ENCODE measurements at places on chromosomes 4 and X.

- peak; percentile 52 for DNase-seq
Measured at GRCh38 chrX:44099366-44099765, 126.2 kb upstream of the NDP start.

DNA sequence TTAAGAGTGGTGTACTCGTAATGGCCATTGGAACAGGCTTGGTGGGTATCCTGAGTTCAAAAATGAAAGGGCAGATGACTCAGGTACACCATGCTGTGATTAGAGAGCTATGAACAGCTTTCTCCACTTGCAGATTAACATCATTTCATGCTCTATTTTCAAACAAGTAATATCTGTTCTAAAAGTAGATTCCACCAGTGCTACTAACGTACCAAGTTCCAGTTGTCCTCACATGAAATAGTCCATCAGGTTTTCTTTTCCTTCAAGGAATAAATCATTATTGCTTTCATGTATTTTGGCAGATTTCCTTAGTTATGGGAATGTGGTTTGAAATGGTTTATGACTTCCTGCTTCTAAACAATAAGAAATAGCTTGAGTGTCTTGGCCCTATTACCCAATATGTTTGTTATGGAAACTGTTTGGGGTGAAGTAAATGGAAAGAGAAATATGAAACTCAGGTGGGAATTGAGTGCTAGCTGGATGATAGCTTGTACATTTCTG lies 49.9 kb downstream of the PCDH7 start:
- no peak for DNase-seq

- no peak for DNase-seq
Measured at GRCh38 chrX:15530318-15530717, 29.7 kb downstream of the BMX start.

- no peak for DNase-seq
Measured at GRCh38 chr4:72489267-72489666, 79.8 kb downstream of the ADAMTS3 start.

DNA sequence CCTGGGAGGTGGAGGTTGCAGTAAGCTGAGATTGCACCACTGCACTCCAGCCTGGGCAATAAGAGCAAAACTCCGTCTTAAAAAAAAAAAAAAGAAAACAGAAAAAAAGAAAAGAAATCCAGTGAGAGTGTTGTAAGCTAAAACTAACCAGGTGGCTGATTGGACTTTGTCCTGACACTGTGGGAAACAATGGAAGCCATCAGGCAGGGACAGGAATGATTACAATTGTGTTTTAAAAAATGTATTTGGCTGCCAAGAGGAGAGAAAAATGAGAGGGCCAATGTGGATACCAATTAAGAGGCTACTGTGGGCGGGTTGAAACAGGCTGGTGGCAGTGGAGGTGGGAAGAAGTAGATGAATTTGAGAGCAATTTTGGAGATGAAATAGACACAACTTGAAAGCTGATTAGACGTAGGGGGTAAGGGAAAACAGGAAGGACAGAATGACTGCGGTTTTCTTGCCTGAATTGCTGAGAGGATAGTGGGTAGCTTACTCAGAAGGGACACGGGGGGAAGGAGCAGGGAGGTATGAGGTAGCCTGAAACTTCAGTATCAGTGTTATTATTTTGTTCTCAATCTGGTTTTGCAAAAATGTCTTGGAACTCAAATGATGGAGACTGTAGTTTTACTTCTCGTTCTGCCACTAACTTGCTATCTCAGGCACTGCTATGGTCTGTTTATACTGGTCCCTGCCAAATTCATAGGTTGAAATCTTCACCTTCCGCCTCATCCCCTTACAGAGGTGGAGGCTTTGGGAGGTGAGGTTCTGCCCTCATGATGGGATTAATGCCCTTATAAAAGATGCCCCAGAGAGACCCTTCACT lies 45.6 kb upstream of the CHRNA9 start:
- peak; percentile 33 for DNase-seq

DNA sequence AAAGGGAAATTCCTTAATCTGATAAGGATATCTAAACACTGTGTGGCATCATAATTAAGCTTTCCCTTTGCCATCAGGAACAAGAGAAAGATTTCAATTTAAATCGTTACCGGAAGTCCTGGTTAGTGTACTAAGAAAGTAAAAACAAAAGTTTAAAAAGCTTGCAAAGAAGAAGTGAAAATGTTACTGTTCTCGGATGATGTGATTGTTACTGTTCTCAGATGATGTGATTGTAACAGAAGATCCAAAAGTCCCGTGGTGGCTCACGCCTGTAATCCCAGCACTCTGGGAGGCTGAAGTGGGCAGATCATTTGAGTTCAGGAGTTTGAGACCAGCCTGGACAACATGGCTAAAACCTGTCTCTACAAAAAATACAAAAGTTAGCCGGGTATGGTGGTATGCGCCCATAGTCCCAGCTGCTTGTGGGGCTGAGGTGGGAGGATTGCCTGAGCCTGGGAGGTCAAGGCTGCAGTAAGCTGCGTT lies 62.5 kb downstream of the RGS12 start:
- peak; percentile 90 for DNase-seq

DNA sequence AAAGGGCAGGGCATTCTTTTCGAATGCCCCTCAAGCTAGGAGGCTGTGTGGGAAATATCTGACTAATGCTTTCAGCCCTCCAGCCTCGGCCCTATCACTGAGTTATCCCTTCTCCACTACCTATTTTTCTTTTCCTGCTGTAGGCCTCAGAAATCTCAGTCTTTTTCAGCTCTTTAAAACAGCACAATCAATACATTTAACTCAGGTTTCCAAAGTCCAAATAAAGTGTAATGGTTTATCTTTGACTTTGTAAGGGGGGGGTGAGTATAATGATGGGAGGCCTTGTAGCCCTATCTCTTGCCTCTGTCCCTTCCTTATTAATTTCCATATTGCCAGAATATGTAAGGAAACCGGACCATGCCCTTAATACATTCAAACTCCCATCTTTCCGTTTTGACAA lies 1.6 kb upstream of the WNK3 start:
- DNase-seq, result no peak

DNA sequence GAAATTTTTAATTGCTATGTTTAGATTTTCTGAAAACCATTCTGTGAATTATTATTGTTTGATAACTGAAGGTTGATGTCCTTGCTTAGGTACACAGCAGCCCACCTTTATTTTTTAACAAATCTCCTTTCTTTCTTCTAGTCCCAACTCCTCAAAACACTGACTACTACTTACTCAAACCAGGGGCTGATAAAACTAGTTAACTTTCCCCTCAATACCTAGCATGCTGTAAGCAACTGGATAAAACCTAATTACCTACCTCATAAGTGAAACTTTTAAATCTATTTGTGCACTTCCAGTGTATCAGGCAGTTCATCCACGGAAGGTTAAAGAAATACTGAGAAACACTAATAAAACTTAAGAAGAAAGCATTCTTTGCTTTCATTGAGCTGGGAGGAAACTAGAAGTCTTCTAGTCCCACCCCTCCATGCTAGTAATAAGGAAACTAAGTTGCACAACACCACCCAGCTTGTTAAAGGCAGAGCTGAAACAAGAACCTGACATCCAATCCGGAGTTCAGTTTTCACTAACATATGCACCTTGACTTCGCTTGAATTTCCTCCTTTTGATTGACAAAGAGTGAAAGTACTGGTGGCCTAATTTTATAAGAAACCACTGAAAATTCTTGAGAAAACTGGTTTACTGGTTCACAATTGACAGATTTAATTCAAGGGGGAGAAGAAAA lies 180.2 kb upstream of the TET2 start:
- peak; percentile 93 for DNase-seq

- no peak for DNase-seq
Measured at GRCh38 chr4:20127626-20128025, 124.1 kb upstream of the SLIT2 start.

DNA sequence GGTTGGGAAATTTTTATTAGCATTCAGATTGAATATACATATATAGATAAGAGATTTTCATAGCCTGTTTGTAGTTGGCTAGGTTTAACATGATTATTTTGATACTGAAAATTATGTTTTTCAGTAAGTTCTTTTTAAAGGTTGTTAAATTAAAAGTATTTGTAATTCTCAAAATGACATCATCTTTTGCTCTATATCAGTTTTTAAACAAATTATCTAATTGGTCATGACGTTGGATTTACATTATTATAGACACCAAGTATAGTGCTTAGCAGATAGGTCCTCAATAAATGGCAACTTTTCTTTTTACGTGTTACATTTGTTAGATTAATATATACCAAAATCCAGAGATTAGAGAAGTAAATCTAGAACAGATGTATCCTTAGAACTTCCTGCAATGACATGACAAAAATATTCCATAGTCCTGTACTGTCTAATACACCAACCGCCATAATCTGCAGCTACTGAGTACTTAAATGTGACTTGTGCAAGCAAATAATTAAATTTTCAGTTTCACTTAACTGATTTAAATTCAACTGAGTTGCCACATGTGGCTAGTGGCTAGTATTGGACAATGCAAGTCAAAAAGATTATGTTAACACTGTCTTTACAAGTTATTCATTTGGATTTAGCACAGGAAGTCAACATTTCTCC lies 1613.1 kb upstream of the TENM3 start:
- no peak for DNase-seq

DNA sequence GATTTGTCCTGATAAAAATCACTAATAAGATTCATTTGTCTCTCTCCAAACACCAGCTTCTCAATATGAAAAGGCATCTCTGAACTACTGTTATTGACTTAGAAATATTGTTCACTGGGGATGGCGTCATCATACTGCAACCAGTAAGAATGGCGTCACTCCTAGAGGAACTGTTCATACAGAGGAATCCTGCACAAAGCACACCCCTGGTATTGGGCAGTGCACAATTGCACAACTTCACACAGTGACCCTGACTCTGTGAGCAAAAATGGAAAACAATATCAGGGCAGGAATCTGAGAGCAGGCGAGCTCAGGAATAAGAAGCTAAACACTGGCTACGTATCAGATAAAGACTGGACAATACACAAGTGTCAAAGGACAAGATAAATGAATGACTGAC lies 66.7 kb upstream of the PNPLA4 start:
- DNase-seq, result peak; percentile 8

- peak; percentile 53 for DNase-seq
Measured at GRCh38 chr4:183445097-183445428, 627 bp downstream of the CDKN2AIP start.

GRCh38 chrX:132489578-132490419 lies 961 bp upstream of the MBNL3 start:
- DNase-seq, result no peak

- DNase-seq, result no peak
Measured at GRCh38 chr4:153683763-153684181, 308 bp upstream of the TLR2 start.

DNA sequence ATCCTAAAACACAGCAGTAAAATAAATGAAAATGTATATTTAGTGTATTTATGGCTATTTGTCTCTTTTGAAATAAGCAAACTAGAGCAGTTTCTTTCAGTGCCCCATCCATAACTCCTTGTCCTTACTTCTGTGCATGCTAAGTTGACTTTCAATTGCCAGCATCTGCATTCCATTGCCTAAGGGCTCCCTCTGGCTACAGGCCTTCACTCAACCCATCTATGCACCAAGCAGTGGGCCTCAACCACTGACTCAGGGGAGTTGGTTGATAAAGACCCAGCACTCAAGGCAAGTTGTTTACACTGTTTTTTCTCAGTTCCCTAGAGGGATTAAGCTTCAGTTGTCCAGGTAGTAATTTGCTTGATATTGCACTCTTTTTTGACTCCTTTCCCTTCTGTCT lies 265.7 kb downstream of the IQCM start:
- no peak for DNase-seq

DNA sequence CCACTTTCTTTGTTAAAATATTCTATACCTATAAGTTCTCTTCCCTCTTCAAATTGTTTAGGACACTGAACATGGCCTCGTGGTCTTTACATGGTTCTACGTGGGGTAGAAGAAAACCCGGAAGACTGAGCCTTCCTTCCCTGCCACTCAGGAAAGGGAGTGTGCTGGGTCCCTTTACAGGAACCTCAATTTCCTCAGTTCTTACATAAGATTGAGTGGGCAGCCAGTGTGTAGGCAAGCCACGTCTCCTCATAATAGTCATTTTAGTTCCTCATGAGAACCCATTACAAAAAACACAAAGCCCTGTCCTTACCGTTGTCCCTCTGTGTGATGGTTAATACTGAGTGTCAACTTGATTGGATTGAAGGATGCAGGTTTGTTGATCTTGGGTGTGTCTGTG lies 28.7 kb upstream of the SMIM10L2A start:
- DNase-seq, result peak; percentile 16

GRCh38 chrX:37357436-37357835 lies 8.3 kb downstream of the PRRG1 start:
- peak; percentile 3 for DNase-seq

GRCh38 chr4:54659749-54660535 lies 2.2 kb downstream of the KIT start:
- DNase-seq, result no peak

DNA sequence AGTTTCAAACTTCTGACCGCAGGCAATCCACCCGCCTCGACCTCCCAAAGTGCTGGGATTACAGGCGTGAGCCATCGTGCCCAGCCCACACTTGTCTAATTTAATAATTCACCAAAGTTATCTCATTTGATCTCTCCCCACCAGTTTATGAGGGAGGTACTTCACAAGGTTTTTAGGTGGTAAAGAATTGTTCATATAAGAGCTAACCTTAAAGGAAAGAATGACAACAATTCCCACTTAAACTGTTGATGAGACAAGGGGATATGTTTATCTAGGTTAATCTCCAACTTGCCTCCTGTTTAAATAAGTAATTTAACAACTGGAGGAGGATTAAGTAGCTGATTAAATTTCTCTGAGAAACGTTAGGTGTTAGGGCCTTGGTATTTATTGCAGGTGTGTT lies 117.6 kb upstream of the CBLL2 start:
- DNase-seq, result no peak

DNA sequence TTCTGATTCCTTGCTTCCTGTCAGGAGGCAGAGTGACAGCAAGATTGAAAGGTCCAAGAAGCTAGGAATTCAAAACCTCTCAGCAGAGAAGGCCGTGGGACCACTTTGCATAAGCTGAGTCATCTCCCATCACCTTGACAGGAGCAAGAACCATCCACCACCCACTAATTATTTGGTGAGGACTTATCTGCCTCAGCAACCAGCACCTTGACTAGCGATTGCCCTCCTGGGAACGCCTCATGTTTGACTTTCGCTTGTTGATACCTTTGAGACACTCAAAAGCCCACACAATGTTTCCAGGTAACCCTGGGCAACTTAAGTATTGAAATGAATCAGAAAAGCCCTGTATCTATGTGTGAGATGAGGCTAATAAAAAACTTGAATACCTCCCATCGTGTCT lies 233.5 kb upstream of the GYPA start:
- DNase-seq, result no peak

DNA sequence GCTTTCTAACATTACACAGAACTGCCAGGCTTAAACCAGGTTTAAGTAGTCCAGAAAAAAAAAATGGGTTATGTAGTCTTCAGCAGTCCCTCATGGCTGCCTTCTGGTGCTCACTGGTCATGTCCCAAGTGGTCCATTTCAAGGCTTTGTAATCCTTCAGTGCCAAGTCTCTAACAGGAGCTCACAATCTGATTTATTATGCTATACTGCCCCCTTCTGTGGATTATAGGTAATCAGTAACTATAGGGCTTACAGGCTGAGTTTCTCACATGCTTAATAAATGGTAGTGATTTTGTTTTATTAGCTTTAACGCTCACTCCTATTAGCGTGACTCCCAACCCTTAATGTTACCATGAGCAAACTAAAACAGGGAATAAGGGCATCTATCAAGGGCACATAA lies 92.5 kb upstream of the EDA2R start:
- DNase-seq, result peak; percentile 39

- no peak for DNase-seq
Measured at GRCh38 chr4:3311489-3312171, 18.8 kb downstream of the RGS12 start.
